Left colon (tissue), 2 donors: ENCODE measurements at places on chromosomes 3 and 15. TPM values are rescaled to one million over a fixed set of nuclear protein-coding genes. Genes with fewer than 3 reads are reported as not detected.

DNA sequence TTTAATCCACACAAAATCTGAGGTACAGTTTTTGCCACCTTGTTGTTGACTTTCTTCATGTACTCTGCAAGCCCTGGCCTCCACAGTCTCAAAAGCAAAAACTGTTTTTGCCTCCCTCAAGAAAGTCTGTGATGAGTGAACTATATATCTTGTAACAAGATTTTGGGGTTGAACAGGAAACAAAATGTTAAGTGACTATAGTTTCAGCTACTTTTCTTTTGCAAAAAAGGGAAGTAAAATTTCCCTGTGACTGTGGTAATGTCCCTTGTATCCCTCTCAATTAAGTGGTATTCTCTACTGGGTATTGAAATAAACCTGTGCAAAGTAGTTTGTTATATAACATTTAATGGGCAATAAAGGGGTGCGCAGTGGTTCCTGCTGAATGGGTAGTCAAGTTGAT, 21.3 kb upstream of the SCAANT1 start:
- no peak for DNase-seq

- DNase-seq: peak; percentile 42
These were observed 41.8 kb downstream of the ITGB5 start for GRCh38 chr3:124845406-124845805.

DNA sequence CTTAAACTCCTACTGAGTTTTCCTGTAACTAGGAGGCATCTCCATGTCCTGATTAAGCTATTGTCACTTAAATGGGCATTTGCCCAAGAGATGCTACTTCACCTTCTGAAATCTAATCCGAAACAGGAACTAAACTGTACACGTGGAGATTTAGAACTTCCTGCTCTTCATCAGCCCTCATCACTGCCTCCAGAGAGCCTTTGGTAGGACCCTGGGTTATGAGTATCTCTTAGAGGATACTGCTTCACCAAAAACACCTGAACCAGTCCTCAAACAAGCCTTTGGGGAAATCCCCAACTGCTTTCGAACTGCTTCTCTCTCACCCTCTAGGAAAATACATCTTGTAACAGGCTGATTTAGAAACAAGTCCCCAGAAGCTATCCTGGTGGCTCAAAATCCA, 320.3 kb downstream of the GAP43 start:
- DNase-seq: no peak

GRCh38 chr3:186268616-186269448, 93.2 kb downstream of the DGKG start:
- DNase-seq: no peak

DNA sequence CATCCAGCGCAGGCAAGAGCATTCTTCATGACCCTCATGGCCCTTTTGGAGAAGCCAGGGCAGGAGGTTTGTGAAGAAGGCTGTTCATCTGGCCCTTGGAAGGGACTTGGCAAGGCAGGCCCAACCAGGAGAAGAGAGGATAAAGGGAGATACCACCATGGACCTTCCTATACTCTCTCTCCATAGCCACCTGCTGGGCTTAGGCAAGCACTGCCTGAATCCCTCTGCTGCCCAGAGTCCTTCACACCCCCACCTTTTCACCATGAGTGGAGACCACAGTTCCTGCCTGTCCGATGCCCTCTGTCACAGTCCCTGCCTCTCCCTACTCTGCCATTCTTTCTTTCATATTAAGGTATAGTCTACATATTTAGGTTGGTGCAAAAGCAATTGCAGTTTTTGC, 10.6 kb upstream of the SFMBT1 start:
- DNase-seq: no peak

- peak; percentile 40 for DNase-seq
These were observed 117.0 kb upstream of the TSPAN3 start for GRCh38 chr15:77187751-77188464.

DNA sequence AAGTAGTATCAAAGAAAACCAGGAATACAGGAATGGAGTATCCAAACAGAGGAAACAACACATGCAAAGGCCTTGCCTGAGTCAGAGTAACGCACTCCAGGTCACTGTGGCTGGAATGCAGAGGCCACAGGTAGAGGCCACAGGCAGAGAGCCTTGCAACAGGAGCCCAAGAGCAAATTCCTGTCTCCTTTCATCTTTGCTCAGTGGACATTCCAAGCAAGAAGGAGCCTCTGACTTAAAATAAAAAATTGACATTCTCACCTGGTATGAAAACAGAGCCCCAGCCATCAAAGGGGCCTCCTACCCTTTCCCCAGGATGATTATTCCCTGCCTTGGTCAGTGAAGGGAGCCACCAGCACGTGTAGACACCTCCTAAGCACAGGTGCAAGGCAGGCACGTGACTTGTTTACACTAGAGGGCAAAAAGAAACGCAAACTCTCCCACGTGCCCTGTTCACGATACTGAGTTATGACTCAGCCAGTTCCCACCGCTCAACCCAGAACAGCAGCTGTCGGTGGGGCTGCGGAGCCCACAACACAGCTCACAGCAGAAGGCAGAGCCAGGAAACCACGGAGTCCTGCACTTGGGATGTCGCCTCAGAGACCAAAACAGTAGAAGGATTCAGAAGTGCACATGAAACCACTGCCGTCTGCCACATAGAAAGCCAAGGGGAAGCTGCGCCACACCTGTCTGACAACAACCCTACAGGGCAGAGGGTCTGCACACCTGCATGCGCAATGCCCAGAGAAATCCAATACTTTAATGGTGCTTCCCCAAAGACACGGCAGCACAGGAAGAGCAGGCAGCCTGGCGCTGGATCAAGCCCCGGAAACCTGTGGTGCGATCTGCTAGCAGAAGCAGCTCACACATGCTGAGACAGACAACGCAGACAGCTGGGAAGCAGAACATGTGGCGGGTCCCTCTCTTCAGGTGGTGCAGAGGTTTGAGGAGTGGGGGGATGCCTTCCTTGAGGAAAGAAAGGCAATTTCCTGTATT, 52.1 kb downstream of the ITGB5 start:
- peak; percentile 61 for DNase-seq

- DNase-seq: no peak
These were observed 45.3 kb downstream of the CCDC33 start for GRCh38 chr15:74281147-74282133.

DNA sequence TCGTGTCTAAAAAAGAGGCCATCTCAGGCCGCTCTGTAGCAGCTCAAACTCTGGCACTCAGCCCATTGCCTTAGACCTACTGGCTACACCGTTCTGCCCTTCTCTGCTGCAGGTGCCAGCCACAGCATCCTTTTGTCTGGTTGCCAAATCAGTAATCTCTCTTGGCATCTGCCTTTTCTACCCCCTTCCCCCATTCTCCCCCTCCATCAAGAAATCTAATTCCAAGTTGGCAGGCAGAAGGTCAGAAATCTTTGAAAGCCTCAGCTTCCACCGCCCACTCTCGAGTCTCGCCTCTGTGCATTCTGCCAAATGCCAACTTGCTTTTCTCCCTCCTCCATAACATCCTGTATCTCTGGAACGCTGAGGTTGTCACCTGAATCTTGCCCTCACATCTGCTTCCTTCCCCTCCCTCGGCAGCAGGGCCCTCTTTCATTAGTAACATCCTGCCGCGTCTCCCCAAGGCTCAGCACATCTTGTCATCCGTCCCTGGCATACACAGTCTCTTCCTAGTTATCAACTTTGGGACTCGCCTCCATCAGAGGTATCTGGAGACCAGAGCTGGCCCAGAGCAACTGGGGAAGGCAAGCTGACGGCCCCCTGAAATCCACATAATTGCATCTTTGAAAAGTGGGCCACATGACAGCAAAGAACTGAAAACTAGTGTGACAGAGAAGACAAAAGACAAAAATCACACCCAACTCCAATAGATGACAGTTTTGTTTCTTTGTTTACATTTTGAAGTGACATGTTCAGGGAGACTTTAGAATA, 312.0 kb upstream of the CCDC54 start:
- DNase-seq: no peak

GRCh38 chr3:111047812-111048435, 23.7 kb upstream of the NECTIN3 start:
- no peak for DNase-seq

- DNase-seq: no peak
These were observed 11.0 kb upstream of the C3orf49 start for GRCh38 chr3:63807961-63808565.

- DNase-seq: no peak
These were observed 301.7 kb upstream of the UMPS start for GRCh38 chr3:124428372-124429128.

- DNase-seq: no peak
These were observed 6.7 kb downstream of the BCL2L10 start for GRCh38 chr15:52105846-52106245.

GRCh38 chr3:173857154-173857553, 459.6 kb downstream of the NLGN1 start:
- no peak for DNase-seq

- no peak for DNase-seq
These were observed 39.4 kb upstream of the UBL7 start for GRCh38 chr15:74500401-74500800.

DNA sequence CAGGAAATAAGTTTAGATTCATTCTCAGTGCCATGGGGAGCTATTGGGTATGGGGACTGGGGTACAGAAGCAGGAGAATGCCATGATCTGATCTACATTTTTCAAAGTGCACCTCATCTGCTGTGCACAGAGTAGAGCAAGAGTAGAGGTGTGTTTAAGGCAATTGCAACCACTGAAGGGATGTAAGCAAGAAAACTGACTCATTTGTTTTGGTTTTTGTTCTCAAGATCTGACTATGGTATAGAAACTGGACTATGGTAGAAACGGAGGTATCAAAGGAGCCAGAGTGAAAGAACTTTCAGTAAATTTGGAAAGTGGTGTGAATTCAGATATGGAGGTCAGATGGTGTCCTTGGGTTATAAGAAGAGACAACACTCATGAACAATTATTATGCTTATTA, 86.2 kb upstream of the CMSS1 start:
- DNase-seq: no peak

GRCh38 chr3:69948246-69948862, 51.2 kb upstream of the SAMMSON start:
- DNase-seq: no peak

- DNase-seq: no peak
These were observed 77.2 kb upstream of the CFAP20DC start for GRCh38 chr3:59127071-59127470.

GRCh38 chr3:4401441-4401840, 65.6 kb downstream of the SUMF1 start:
- no peak for DNase-seq

GRCh38 chr15:22912256-22912655, 67.9 kb downstream of the CYFIP1 start:
- no peak for DNase-seq

DNA sequence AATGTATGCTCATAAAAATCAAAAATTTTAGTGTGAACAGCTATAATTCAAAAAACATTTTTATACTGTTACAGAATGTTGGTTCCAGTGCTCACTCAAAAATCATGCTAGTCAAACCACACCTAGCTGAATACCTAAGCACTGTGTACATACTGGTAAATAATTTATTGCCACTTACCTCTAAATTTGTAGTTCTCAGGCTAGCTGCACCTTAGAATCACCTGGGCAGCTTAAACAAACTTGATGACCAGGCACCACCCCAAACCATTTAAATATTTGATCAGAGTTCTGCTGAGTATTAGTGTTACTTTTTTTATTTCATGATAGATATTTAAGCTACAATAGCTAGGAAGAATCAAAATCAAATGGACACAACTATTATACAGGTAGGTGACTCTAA, 32.3 kb upstream of the TMCO5A start:
- no peak for DNase-seq

DNA sequence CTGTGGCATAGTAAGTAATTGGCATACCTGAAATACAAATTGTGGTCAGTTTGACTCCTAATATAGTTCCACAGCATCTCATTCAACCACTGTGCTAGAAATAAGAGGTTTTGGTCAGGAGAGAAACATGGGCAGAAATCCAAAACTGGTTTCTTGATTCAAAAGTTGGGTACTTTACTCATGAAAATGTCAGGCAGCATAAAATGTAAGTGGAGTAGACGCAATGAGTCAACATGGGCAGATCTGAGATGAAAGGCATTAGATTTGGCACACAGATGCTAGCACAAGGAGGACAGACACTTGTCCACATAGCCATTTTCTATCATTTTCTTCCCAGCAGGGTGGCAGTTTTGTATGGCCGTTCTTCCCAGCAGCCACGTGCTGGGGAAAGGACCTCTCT, 255.8 kb upstream of the CDIN1 start:
- no peak for DNase-seq

GRCh38 chr3:39707314-39707909, 102.0 kb upstream of the MYRIP start:
- no peak for DNase-seq

Gene GPR149
- not detected for total RNA-seq

Gene KIF15
- 2.6 TPM for total RNA-seq

Gene GPR62
- total RNA-seq: not detected

Gene RASL12
- total RNA-seq: 2.0 TPM

Gene SHISA5
- total RNA-seq: 103 TPM

Gene SLC24A5
- not detected for total RNA-seq

Gene CFAP44
- total RNA-seq: 9.9 TPM

Gene FGF7
- total RNA-seq: 4.5 TPM

Gene ZNF860
- 0.79 TPM for total RNA-seq

Gene SEMA3F
- total RNA-seq: 11.5 TPM

Gene GRM2
- not detected for total RNA-seq

Gene DUOXA1
- 1.6 TPM for total RNA-seq
